ENCODE measurements at places on chromosomes 11 and 22.

DNA sequence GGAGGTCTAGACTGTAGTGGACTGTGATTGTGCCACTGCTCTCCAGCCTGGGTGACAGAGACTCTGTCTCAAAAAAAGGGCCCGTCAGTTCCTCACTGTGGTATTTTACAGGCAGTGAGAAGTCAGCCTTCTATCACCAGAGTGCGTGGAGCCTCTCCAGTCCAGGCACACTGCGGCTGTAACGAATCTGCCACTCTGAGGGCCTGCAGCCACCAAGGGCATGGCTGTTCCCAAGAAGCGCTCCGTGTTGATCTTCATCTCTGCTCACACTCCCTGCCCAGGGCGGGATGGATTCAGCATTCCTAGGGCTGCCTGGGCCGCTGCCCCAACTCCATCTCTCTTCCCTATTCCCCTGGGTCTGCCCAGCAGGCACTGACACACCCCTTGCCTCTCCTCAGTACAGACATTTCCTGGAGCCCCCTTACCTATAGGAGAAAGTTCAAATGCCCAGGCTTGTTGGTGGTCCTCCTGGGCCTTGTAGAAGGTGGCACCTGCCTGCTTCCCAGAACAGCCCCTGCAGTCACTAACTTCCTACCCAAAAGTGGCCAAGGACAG lies 148.4 kb downstream of the CACNA1I start:
- DNase-seq, result no peak

- no peak for DNase-seq
Measured at GRCh38 chr11:32325187-32325586, 110.2 kb downstream of the WT1 start.

- no peak for DNase-seq
Measured at GRCh38 chr11:9780929-9781328, 117.1 kb downstream of the SWAP70 start.

DNA sequence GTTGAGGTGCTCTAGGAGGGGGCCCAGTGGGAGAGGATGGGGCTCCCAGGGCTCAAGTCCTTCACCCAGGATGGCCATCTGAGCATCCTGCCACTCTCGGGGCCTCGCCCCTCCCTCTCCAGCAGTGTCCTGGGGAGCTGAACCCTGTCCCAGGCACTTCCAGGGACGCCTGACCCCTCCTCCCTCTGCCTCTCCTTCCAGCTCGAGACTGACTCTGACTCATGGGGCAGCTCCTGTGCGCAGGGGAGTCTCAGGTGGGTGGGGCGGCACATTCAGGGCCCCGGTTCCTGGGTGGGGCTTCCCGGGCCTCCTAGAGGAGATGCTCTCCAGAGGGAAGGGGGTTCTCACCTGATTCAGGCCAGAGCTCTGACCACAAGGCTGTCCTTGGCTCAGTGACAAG lies 77.1 kb upstream of the IGLL5 start:
- DNase-seq, result no peak

DNA sequence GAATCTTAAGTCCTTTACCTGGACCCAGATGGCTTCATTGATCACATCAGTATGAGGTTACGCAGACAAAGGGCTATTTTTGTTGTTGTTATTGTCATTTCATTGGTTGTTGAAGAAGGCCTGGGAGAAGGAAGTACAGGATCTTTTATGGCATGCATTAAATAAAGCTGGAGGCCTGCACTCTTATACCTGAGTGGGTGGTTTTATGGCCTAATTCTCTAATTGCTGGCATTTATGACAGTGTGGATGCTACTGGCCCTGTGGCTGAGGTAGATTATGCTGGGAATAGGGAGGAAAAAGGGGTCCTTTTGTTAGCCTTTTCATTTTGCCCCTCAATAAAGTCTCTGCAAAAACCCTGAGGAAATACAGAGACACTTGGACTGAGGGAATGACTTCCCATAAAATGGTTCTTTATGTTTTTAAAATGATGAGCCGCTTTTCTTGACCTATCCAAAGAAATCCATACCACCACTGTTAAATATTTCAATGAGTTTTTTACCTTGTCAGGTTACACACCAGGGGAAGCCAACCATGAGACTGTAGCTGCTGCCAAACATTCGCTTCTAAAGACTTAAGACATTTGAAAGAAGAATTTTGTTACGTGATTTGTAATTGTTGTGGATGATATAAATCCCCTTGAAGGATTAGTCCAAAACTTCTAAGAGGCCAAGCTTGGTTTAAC lies 6.8 kb downstream of the KMT2A start:
- DNase-seq, result no peak

DNA sequence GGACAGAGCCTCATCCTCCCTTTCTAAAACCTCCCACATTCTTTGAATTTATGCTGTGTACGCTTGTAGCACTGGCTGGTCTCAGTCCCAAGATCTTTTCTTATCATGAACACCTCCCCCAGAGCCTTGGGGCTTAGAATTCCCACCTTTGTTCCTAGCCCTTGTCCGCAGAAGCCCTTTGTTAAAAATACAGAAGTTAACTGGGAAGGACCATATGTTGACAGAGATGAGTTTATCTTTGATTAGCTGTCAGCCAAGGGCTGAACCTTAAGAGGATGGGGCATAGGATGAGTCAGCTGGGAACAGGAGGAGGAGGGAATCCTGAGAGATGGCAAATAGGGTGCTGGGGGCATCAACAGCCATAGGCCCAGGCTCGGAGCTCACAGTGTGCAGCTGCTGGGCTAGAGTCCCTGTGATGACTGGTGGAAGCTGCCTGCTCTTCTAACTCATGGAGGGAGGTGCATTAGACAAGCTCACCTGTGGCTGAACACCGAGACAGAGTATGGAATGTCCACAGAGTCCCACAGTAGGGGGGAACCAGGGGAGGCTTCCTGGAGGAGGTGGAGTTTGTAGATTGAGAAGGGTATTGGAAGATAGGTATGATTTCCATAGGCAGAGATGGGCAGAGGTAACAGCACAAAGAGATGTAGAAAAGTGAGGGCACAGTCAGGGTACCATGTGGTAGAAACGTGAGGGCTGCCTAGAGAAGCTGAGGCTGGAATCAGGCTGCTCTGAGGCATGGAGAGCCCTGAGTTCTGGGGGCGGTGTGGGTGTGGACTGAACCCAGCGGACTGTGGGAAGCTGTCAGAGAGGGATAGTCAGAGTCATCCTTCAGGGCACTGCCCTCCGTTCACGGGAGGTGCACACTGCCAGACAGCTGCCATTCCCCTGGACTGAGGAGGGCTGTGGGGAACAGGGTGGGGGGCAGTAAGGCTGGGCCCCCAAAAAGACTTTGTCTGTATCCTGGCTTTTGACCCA lies 9.9 kb downstream of the MICAL2 start:
- no peak for DNase-seq

GRCh38 chr11:18749681-18750319 lies 23.8 kb upstream of the IGSF22 start:
- peak; percentile 90 for DNase-seq

DNA sequence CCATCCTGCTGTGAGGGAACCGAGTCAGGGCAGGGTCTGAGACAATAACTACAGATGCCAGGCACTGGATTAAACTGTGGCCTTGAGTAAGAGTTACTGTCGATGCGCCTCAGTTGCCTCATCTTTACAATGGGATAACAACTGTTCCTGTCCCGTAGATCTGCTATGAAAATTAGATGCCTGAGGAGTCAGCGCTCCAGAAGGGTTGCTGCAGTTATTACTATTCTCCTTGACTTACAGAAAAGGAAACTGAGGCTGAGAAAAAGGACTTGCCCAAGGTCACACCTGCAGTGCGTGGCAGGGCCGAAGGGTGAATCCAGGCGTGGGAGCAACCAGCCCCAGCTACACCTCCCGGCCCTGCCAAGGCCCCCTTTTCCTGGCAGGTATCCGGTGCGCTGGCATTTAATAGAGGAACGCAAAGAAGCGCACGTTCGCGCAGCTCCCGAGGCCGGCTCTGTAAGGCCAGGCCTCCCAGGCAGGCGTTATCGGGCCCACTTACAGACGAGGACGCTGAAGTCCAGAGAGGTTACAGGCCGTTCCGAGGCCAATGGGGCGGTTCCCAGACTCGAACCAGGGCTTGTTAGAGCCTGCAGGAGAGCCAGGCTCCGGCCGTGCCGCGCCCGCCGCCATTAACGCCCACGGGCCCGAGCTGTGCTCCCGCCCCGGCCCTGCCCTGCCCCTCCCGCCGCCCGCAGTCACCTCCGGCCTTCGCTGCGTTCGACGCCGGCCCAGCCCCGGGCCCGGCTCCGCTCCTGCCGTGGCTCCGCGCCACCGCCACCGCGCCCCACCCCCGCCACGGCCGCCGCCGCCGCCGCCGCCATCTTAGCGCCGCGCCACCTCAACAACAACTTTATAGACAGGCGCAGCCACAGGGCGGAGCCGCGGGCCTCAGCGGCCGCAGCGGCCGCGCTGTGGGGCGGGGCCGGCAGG lies at the start of gene C11orf68:
Gene C11orf68, minus strand, starts transcription at position 852 of the 930 bp plus-strand sequence. Its CDS starts 31 bp downstream, at position 821.
- DNase-seq, result peak; percentile 59

- DNase-seq, result no peak
Measured at GRCh38 chr22:49577168-49578060, 250.3 kb downstream of the BRD1 start.

DNA sequence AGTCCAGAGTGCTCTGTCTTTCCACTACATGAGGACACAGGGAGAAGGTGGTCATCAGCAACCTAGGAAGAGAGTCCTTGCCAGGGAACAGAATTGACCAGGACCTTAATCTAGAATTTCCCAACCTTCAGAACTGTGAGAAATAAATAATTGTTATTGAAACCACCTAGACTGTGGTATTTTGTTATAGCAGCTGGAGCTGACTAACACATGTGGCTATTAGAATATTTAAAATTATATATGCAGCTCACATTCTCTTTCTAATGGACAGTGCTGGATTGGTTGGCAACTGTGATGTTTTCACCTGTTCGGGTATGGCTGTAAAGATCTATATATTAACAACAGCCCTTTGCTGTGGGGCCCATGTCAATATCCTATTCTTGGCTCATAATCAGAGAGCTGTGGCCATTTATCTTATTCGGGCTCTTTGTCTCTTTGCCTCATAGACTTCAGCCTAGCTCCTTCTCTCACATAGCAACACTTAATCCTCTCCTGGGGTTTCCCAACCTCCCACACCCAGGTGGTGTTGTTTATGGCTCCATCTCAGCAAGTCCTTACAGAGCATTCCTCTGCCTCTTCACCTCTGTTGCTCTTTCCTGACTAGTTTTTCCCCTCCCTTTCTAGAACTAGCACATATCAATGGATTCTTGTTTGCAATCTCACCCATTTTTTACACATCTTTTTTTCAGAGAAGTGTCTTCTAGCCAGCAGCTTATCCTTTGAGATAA lies 46.4 kb upstream of the AMOTL1 start:
- DNase-seq, result no peak

DNA sequence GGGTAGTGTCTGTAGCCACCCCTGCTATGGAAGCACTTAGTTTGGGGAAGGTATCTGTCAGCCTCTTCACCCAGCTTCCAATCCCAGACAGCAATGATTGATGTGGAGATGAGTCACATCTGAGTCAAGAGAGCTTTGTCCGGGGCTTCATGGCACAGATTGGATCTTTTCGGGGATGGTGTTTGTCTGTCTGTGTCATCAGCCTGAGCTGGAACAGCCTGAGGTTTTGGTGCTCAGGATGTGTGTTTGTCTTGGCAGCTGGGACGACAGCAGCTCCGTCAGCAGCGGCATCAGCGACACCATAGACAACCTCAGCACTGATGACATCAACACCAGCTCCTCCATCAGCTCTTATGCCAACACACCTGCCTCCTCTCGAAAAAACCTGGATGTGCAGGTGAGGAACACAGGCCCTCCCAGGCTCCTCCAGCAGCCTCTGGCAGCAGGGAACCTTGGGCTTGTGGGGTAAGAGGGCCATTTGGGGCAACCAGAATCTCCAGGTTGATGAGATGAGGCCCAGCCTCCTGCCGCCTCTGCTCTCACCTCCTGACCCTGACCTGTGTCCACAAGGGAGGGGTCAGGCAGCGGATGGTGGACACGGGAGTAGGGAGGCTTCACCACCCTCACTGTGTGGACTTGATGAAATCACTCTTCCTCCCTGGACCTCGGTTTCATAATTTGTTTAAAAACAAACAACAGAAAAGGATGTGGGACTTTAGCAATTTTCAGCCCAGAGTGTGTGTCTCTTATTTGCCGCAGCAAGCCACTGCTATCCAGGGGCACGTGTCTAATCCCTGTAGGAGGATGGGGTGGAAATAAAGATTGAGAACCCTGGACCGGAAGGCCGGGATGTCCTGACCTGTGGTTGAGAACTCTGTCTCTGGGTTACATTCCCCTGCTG lies 124.3 kb downstream of the DBX1 start:
- peak; percentile 94 for DNase-seq

DNA sequence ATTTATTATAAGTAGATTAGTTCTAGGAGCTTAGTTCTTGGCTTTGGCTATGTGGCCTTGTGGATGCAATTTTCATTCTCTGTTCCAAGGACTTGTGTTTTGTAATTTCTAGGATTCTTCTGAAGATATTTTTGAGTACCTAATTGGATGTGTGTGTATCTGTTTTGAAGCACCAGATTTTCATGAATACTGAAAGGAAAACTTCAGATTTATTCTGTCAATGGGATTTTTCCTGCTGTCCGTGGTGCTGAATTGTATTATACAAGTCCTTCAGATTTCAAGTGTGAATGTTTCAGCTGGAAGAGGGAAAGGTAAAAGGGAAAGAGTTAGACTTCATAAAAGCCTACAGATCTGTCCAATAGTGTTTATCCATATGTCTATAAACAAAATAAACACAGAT lies 18.2 kb upstream of the SYN3 start:
- peak; percentile 6 for DNase-seq

GRCh38 chr11:75625021-75625420 lies 43.8 kb downstream of the MAP6 start:
- DNase-seq, result no peak

DNA sequence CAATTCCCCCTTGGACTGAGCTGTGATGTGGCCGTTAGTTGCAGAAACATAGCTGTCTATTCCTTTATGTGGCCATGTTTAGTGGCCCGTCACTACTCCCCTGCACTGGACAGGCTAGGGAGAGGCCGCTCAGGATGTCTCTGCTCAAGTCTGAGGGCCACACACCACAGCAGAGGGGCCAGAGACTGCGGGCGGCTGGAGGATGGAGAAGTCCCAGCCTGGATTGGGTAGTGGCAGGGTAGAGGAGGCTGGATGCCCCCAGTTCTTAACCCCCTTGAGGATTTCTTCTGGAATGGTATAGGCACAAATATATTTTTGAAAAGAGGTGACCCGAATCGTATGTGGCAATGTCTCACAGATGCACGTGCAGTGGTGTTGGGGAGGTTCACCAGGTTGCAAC lies 116.4 kb upstream of the B3GAT1 start:
- no peak for DNase-seq

- DNase-seq, result peak; percentile 52
Measured at GRCh38 chr22:29343313-29343805, 27.9 kb upstream of the RASL10A start.

DNA sequence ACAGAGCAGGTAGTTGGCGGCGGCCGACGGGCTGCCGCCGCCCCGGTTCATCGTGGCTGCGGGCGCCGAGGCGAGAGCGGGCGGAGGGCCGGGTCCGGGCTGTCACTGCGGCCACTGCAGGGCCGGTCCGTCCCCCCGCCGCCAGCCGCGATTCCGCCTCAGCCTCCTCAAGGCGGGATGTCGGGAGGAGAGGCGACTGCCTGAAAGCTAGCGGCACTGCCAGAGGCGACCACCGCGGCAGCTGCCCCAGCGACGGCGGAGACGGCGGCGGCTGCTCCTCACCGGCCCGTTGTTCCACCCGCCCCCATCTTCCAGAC lies 234 bp downstream of the SESN3 start:
- DNase-seq, result no peak
